ENCODE measurements at places on chromosomes 7 and 10.

GRCh38 chr10:113165673-113166072 lies 215.6 kb downstream of the TCF7L2 start:
- DNase-seq: no peak

- no peak for DNase-seq
These were observed 33.5 kb downstream of the CARD11 start for GRCh38 chr7:3010161-3010560.

- DNase-seq: no peak
These were observed 170.2 kb upstream of the ZMIZ1 start for GRCh38 chr10:78898341-78899097.

DNA sequence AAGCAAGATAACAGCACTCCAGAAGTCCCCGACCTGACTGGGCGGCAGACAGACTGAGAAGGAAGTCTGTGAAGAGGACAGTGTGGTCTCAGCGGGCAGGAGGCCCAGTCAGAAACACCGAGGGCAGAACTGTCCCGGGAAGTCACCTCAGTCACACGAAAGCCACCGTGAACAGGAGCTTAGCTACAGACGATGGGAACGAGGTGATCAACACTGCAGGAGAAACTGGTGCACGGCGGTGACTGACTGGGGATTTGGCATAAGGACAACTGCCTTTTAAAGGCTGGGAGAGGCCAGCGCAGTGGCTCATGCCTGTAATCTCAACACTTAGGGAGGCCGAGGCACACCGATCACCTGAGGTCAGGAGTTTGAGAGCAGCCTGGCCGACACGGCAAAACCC lies 217.8 kb downstream of the PTPRN2 start:
- no peak for DNase-seq

GRCh38 chr7:372932-373791 lies 83.2 kb downstream of the FOXL3 start:
- DNase-seq: no peak

DNA sequence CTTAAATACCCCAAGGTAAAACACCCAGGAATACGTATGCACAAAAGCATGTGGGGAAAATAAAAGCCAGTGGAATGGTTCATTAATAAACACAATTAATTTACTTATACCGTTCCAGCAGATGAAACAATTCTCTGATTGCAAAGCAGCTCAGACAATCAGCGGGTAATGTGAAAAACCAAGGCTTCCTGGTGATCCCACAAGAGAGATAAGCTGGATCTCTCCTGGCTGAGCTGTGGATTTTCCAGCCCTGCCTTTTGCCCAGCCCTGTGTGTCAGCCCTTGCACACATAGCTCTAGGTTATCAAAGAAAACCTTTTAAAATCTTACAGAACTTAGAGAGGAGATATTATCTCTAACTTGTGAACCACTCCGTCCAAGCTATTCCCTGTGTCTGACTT lies 1010.7 kb upstream of the AUTS2 start:
- no peak for DNase-seq

DNA sequence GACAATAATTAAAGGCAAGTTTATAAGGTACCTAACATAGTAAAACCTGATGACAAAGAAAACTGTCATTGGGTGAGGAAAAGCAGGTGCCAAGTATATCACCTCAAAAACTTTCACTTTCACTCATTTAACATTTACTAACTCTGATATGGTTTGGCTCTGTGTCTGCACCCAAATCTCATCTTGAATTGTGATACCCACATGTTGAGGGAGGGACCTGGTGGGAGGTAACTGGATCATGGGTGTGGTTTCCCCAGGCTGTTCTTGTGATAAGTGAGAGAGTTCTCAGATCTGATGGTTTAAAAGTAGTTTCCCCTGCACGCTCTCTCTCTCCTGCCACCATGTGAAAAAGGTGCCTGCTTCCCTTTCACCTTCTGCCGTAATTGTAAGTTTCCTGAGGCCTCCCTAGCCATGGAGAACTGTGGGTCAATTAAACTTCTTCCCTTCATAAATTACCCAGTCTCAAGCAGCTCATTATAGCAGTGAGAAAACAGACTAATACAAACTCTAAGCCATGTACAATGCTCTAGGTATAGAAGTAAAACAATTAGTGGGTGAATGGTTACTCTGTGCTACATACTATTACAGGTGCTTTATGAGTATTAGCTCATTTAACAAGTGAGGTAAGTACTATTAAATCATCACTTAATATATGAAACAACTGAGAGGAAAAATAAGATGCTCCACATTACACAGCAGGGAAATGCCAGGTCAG lies 199.0 kb downstream of the CHCHD3 start:
- DNase-seq: peak; percentile 44

DNA sequence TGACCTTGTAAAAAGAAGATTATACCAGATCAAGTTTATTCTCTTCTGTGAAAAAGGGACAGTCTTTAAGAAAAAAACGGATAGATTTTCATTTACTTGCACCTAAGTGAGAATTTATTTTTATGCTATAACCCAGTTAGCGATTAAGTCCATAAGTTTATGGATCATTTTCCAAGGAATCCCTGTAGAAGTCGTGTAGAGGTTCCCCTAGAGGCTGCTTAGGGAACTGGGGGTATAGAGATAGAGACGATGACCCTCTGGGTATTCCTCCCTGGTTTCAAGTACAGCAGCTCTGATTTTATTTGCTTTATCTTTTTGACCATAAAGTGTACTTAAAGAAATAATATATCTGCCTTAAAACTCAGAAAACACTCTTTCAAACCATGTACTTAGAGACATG lies 648.4 kb upstream of the LRRTM3 start:
- DNase-seq: no peak

GRCh38 chr7:47438411-47439029 lies 143.4 kb downstream of the TNS3 start:
- no peak for DNase-seq

GRCh38 chr7:92520024-92520423 lies 8.3 kb downstream of the PEX1 start:
- DNase-seq: no peak

DNA sequence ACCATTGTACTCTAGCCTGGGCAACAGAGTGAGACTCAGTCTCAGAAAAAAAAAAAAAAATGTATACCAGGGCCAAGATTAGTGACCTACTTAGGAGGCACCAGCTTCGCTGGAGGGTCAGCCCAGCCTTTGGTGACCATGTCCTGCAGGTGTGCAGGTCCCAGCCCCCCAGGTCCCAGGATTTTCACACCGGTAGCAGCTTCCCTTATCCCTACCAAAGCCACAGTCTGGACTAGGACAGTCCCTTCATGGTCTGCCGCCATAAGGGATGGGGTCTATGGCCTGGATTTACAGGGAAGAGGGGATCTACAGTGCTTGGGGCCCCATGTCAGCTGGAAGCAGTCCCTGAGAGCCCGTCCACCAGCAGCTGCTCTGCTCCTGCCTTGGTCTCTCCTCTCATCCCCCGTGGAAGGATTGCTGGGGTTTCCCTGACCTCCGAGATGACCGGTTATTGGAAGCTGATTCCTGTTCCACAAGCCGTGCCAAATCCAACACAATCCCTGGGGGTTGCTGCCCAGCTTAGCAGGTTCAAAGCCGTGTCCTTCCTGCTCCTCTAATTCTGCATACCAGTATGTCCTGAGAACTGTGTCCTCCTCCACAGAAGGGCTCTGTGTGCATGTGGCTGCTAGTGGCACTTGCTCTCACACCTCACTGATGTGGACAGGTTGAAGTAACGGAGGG lies 11.0 kb upstream of the NDUFB2 start:
- no peak for DNase-seq

DNA sequence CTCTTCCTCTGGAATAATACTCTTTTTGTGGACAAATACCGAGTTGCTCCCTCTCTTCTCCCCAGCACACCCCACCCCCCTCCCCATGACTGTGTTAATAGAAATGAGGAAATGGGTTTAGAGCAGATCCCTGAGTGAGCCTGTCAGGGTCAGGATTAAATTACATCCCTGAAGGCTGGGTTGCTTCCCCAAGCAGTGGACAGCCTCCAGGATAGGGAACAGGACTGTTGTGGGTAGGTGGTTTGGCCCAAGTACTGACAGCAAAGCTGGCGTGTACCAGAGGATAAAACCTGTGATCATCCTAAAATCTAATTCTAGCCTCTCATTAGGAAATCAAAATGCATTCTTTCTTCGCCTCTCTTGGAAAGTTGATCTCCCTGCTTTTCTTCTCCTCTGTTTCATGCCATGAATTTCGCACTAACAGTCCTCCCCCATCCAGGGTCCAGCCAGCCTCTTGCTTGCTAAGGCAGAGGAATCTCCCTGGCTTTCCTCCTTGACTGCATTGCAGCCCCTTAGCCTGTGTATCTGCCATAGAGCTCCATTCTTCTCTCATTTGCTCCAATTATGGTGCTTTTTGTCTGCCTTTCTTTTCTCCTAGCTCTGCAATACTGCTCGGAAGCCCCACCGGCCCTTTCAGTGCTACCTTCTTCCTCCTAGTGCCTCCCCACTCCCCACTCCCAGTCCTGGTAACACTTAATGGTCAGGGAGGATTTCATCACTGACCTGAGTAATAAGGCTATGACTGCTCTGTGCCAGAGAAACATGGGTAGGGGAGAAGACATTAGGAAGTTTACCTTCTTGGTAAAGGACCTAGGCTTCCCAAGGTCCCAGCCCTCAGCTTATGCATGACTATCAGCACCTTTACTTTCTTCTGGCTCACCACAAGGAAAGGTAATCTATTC lies 8.4 kb downstream of the LRRC4 start:
- DNase-seq: no peak

GRCh38 chr10:48567346-48567745 lies 37.5 kb downstream of the ARHGAP22 start:
- no peak for DNase-seq

- DNase-seq: no peak
These were observed 23.6 kb downstream of the BZW2 start for GRCh38 chr7:16669581-16669980.

DNA sequence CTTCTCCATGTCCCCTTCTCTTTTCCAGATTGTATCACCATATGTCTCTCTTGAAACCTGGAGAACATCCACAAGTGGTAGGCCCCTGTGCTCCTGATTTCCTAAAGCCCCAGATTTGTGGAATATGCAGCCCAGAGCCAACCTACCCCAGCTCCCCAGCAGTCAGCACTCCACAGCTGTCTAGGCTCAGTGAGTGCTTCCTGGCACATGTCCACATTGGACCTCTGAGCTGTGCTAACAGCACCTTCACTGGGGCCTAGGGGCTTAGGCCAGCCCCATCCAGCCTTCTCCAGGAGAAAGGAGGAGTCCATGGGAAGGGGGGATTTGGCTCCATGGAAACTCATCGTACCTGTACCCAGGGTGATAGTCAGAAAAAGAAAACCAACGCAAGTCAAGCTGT lies 192.7 kb downstream of the FGFR2 start:
- DNase-seq: no peak

DNA sequence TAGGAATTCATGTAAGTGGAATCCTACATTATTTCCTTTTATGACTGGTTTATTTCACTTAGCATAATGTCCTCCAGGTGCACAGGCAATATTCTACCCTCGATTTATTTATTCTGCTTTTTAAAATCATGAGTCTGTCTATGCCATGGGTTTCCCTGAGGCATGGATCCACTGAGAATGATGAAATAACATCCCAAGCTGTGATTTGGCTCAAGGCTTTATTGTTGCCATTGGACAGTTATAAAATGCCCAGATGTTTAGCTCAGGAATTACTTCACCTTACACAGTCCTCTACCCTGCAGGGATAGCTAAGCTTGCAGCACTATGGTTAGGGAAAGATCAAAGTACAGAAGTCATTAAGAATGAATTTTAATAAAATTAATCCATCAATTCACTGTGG lies 219.5 kb downstream of the FRMD4A start:
- no peak for DNase-seq

- no peak for DNase-seq
These were observed 117.9 kb downstream of the MTPAP start for GRCh38 chr10:30231071-30231652.

GRCh38 chr10:120783867-120784266 lies 67.3 kb upstream of the WDR11 start:
- DNase-seq: no peak

GRCh38 chr7:155310425-155311114 lies 12.9 kb downstream of the INSIG1 start:
- no peak for DNase-seq

DNA sequence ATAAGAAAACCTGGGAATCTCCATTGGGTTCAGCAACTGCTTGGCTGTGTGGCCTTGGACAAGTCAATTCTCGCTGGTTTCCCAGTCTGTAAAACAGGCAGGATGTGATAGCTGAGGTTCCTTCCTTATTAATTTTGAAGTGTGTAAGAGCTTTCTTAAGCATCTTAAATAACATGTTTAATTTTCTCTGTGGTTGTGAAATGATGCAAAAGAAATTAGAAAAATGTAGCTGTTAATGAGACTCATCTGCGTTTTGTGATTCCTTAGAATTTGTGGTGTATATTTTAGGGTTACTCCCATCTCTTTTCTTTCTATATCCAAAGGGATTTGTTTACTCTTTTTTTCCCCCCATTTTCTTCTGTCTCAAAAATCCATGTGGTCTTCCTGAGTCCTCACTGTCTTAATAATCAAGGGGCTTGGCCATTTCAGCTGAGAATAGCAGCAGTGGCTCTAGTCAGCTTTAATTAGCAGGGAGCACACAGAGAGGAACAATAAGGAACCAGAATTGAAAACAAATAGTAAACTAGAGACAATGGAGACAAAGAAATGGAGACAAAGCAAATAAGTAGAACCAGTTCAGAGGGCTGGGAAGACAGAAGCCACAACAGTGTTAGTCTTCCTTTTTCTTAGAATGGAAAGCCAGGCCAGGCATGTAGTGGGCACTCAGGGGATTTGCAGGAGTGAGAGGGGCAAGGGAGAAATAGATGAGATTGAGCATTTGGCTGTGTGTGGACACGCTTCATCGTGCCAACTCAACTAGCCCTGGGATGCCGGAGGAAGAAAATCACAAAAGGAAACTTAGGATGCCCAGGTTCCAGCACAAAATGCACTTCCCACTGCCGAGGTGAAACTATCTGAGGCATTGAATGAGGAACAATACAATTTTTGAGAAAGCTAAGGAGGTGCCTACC lies 93.9 kb downstream of the CHN2 start:
- no peak for DNase-seq

- no peak for DNase-seq
These were observed 905 bp downstream of the ASB13 start for GRCh38 chr10:5665373-5666007.

DNA sequence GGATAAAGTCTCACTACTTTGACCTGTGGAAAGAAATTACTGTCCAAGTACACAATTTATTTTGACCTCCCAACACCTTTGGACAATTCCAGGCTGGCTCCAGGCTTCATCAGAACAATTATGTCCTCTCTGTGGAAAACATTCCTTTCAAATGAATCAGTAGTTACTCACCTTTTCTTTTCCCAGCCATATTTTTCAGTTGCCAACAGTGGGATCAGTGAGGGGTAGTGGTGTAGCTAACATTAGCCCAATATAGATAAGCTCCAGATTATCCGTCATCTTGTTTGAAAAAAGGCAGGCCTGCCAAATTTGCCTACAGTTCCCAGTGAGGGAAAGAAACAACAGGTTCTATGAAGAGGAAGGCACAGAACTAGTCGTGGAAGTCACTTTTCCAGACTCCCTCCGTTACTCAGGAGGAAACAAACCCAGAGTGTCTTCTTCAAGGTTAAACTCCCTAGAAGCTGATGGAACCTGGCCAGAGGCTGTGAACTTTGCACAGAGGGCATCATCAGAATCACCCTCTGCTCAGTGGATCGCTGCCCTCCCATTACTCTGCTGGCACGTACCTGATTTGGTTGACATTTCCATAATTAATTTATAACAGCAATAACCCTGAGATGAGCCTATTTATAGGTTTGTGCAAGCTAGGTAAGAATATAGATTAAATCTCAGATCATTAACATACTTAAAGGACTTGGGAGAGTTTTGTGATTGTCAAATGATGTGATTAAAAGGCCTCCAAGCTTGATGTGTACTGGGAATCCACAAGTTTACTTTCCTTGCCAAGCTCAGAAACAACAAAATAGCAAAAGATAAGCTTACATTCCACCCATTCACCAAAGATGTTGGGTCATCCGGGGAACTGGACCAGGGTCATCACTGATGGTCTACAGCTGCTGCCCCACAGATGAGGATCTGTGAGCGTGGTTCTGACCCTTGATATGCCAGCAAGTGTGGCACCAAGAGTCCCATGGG lies 654.6 kb upstream of the GALNT17 start:
- DNase-seq: no peak
